ENCODE measurements at places on chromosomes 7 and 10.

DNA sequence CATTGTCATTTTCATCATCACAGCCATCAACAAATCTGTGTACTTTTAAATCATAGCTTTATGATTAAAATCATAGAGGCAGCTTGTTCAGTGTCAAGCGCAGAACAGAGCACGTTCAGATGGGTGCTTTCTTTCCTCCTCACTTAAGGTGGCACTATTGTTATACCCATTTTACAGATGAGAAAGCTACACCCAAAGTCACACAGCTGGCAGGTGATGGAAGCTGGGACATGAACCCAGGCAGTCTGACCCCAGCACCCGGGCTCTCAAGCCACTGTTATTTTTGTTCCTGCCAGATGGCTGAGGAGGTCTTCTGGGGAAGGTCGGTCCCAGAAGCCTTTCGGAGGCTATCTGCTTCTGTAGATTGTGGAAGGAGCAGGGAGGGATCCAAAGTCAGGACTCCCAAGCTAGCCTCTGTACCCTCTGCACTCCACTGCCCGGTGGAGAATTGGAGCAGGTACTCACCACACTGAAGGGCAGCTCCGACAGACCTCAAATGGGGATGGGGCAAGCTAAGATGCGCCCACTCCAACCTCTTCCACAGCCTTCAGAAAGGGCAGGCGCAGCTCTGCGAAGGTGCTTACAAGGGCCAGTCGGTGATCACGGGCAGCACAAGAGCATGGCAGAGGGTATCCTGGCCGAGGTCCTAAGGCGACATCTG lies 610 bp downstream of the AVPI1 start:
- DNase-seq: peak; percentile 36

DNA sequence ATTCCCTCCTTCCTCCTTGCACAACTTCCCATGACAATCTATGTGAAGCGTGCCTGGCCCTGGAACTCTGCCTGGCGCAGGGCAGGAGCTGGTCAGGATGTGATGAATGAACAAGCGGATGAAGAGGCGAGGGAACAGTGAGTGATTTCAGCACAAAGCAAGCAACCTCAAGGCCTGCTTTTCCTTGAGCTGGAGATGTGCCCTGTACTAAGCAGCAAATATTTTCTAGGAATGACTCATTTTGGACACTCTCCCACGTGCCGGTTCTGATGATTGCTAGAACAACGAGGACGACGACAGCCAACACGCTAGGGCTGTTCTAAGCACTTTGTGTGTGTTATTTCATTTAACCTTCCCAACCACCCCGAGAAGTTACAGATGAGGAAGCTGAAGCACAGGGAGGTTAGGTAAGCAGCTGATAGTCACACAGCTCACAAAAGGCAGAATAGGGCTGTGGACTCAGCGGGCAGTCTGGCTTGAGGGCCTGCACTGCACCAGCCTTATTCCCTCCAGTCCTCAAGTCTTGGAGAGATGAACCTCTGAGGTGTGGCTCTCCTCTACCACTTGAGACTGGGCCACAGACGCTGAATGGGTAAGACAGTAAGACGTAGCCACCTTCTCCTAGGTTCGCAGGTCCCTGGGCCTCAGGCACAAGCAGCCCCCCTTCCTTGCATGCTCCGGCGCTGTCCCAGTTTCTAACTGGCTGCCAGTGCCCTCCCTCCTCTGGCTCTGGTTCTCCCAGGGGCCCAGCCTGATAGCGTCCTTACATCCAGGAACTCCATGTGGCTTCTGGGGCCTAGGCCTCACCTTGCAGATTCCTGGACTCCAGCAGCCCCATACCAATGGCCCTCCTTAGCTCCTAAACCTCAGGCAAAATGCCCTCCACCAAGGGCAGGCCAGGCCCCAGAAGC lies 59.0 kb downstream of the YKT6 start:
- DNase-seq: peak; percentile 89

DNA sequence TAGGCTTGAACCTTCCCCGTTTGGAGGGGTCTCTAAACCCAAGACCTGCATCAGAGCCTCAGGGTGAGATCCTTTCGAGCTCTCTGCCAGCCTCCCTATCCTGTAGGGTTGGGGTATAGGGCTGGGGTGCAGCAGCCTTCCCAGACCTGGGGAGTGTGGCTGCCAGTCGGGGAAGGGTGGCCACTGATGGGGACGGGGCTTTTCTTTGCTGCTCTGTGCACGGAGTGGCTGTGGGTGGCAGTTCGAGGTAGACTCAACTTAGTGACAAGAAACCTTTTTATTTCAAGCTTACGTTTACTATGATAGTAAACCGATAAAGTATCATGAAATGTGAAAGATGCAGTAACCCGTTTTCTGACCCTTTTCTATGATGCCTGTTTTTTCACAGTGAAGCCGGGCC lies 13.0 kb downstream of the ZNF316 start:
- no peak for DNase-seq

DNA sequence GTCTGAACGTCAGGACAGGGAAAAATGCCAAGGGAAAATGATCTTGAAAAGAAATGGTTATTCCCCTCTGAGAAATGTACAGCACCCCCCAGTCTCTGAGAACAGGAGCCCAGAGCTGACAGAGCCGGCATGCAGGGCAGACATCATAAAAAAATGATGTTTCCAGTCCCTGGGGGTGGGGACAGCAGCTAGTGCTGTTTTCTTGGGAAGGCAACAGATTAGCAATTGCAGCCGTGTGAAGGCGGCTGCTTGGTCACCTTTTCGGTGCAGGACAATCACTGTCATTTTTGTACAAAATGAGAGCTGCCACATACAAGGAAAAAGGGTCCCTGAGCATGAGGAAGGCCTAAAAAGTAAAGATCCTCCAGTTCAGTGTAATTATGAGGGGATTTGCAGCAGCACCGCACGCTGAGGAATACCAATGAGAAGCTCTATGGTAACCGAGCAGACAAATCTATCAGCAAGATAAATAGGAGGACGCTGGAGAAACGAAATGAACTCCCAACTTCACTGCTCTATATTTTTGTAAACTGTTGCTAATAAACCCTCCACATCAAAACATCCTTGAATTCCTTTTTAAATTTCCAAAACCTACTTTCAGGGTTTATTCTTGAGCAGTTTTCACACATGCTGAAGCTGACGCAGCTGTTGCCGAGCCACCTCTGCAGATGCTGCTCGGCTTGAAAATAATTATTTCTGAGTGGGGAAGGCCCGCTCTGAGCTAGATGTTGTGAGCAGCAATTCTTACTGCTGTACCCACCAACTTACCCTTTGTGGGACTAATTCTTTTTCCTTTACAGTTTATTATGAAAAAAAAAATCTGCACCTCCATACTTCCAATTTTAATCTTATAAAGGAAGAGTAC lies 98.2 kb upstream of the NEBL start:
- DNase-seq: peak; percentile 15

GRCh38 chr7:41104631-41105030 lies 598.3 kb downstream of the INHBA start:
- DNase-seq: no peak

DNA sequence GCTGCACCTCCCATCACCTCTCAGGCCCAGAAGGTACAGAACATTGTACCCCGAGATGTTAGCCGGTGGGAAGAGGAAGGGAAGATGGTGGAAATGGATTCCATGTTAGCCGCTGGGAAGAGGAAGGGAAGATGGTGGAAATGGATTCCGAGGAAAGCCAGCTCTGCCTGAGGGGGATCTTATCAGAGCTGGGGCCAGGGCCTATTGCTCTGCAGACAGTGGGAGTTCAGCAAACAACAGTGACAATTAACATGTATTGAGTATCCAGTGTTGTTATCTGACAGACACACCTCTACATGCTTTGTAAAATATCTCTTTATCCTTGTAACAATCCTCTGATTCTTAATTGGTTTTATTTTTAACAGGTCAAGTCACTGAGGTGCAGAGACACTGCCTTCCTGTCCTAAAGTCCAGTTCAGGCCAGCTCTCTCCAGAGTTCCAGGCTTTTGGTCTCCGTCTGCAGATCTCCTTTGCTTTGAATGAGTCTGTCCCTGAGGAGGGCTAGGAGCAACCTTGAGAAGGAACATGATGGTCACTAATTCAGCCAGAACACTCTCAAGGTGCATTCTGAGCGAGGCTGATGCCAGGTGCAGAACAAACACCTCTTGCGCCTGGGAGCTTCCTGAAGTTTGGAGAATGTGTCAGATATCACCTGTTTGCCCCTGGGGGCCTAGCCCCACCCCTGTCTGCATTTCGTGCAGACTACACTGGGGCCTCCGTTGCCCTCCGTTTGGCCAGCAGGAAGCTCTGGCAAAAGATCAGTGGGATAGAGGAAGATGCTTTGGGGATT lies 82.4 kb upstream of the PODXL start:
- no peak for DNase-seq

DNA sequence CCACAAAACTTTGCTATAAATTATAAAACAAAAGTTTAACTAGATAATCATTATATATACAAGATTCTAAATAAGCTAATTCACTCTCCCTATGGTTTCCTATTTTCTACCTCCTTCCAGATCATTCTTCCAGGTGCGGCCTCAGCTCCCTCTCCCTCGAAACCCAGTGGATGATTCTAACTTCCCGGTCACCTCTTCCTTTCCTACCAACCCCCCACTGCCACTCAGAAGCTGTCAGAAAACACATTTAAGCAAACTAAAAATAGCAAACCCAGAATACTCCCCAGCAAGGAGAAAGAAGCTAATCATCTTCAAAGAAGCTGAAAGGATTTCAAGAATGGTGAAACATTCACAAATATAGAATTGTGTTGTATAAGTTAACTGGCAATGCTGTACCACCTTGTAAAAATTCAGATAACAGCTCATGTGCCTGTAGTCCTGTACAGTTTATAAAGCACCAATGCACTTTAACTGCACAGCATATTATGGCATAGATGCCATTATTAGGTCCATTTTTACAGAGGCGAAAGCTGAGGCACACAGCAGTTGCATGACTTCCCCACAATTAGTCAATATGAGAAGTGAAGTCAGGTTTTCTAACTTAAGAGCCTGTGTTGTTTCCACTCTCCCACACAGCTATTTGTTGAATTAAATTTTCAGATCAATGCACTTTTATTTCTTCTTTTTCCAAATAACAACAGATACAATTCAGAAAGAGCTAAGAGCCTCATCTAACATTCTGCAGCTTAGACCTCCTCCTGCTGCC lies 13.7 kb upstream of the DNTT start:
- no peak for DNase-seq

GRCh38 chr7:149759093-149759860 lies 14.1 kb downstream of the ZNF467 start:
- DNase-seq: no peak

DNA sequence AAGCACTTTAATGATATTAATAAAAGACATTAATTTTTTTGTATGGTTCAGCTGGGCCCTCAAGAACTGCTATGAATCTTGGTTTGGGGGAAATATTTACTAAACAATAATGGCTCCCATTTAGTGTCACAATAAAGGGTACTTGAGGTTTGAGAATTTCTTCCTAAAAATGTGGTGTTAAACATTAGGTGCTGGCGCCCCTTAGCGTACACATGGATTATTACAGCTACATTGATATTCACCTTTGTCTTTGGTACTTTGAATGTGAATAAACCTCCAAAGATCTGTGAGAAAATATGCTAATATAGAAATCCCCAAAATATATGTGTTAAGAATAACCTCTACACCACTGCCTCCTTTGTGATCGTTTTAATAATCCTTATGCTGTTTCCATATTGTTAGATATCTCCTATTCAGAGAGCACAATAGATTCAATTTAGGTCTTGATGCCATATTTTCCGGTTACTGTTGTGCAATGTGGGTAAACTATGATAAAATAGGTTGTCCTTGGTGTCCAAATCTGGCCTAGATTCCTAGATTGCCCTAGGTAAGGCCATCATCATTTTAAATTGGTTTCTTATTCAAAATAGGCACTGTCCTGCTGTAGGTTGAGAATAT lies 161.8 kb upstream of the CACNA2D1 start:
- DNase-seq: peak; percentile 54

GRCh38 chr7:78225534-78225933 lies 427.0 kb downstream of the PHTF2 start:
- no peak for DNase-seq

- DNase-seq: no peak
Observed at GRCh38 chr10:128147064-128147463, 20.8 kb upstream of the MKI67 start.

DNA sequence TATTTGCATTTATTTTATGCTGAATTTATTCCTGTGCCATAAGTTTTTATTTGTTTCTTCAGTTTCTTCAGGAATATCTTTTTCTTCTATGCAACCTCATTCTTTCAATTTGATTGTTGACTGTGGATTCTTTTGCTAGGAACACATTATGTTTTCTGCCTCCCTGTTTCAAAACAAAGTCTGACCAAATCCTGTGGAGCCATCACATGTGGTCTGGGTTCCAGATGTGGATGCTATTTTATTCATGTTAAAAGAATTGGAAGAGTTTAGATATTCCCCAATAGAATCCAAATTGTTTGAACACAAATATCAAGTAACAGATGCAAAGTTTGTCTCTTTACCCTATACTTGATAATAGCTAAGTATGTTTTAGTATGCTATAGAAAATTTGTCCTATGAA lies 56.8 kb upstream of the LRRC17 start:
- DNase-seq: no peak

DNA sequence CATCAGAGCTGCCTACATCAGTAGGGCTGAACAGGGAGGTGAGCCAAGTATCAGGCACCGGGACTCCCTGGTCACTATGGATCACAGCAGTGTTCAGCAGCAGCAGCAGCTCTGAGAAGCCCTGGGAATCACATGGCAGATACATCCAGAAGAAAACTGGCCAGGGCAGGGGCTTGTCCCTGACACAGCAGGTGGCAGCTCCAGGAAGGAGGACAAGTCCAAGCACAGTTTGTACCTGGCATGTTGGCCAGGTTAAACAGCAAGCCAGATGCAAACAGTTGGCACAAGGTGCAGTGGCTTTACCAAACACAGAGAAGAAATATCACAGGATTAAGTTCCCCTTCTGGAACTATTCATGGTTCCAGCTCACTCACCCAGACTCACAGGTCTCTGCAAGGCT lies 139.4 kb downstream of the KCNMA1 start:
- no peak for DNase-seq

DNA sequence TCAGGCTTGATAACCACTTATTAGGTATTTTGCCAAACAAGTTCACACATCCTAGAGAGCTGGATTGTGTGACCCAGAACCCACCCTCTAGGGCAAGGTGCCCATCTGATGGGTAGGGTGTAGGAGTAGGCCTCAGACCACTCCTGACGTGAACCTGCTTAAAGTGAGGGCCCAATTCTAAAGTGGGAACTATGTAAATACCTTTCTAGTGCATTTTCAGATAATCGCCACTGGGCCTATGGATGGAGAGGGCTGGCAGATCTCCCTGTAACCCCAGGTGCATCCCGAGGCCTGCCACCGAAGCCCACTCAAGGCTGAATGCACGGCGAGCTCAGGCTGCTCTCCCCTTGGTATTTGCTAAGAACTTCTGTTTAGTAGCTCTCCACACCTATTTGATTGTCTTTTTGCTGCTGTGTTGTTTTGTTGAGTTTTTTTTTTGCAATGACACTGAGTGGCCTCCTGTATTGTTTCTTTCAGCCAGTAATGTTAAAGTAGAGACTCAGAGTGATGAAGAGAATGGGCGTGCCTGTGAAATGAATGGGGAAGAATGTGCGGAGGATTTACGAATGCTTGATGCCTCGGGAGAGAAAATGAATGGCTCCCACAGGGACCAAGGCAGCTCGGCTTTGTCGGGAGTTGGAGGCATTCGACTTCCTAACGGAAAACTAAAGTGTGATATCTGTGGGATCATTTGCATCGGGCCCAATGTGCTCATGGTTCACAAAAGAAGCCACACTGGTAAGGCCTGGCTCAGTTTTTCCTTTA lies 71.7 kb downstream of the IKZF1 start:
- DNase-seq: no peak

GRCh38 chr10:128627811-128628210 lies 501.6 kb upstream of the MKI67 start:
- DNase-seq: no peak
